ENCODE measurements at places on chromosomes 4 and X.

DNA sequence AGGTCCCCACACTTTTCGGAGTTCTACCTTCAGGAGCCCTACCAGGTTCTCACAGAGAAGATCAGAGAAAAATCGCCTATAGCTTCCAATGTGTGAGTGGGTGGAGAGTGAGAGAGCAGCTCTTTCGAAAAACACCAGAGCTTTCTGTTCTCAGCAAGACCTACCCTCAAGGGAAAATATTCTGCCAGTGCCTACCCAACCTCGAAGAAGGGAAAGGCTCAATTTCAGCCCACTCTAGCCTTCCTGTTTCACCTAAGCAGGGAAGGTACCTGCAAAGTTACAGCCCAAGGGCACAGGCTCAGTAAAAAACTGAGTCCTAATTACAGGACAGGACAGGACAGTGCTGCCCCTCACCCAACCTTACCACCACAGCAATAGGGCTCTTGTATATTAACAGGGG is 104.0 kb upstream of the WDR17 start:
- no peak for DNase-seq

DNA sequence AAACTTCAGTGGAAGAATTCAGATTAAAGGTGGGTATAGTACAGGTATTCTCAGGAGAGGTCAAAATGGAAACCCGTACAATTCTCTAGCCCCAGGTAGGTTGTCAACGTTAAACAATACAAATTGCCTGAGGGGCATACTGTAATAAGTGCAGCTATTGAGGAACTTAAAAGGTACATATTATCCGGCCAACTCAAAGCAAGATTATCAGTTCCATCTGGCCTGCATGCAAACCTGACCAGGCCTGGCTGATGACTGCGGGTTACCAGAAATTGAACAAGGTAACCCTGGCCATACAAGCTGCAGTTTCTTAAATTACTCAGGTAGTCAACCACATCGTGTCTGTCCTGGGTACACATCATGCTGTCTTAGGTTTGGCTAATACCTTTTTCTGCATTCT is 12.3 kb upstream of the ZNF630 start:
- DNase-seq = no peak

GRCh38 chrX:3943965-3944364 is 230.5 kb upstream of the PRKX start:
- DNase-seq = no peak

DNA sequence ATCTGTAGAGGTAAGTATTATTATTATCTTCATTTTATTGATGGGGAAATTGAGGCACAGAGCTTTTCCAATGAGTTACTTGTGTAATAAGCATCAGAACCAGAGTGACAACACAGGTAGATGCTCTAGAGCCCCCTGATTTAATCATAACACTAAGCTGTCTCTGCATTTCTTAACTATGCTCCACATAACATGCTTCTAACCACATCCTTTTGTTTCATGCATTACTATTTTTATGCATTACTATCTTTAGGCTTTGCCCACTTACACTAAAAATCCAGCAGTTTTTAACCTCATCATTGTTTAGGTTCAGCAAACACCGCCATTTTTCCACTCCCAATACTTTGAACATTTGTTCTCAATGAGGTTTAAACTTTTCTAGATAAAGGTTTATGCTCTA is 1900.8 kb upstream of the PCDH10 start:
- DNase-seq = no peak
